ENCODE measurements at places on chromosomes 7 and 10.

DNA sequence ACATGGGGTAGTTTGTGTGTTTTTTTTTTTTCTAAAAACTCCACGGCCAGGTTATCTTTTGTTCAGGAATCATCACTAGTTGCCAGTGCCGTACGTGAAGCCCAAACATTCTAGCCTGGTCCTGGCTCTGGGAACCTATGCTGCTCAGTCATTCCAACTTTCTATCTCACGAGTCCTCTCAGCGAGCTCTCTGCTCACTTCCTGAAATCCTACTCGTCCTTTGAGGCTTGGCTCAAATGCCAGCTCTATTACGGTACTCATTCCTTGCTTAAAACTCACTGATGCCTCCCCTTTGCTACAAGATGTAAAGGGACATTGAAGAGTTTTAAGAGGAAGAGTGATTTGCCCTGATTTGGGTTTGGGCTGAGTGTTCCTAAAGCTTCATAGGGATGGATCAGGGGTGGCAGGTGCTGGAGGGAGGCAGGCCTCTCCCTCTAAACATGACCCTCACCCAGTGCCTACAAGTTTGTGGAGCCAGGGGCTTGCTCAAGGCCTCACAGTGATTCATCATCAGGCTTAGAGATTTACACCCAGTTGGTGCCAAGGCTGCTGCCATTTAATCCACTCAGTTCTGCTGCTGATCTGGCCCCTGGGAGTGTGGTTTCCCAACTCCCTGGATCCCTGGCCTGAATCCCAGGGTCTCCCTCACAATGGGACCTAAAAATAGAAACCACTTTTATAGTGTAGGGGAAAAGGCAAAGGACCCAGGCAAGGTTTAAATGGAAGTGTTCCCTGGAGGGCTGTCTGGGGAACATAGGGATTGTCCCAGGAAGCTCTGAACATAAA lies 46.1 kb upstream of the R3HCC1L start:
- DNase-seq = no peak

- peak; percentile 27 for DNase-seq
Observed at GRCh38 chr7:95794917-95795515, 22.7 kb downstream of the DYNC1I1 start.

DNA sequence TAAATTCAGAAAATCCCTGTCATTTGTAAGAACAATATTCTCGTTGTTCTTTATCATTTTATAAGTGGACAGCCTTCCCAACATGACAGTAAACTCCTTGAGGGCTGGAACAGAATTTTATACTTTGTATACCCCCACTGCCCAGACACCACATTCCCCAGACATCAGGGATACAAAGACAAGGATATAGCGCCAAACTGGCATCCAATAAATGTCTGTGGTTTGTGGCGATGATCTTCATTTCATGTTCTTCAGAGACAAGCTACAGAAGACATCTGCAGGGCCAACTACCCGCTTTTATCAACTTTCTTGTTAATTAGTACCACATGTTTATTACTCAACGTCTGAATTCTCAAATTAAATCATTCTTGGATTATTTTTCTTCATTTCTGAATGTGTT lies 155.9 kb downstream of the ATE1 start:
- DNase-seq = no peak

- DNase-seq = no peak
Observed at GRCh38 chr10:72539137-72539536, 86.7 kb downstream of the MICU1 start.

GRCh38 chr10:3104251-3104918 lies 37.0 kb downstream of the PFKP start:
- no peak for DNase-seq

GRCh38 chr10:16527452-16527851 lies 5.8 kb upstream of the C1QL3 start:
- DNase-seq = no peak

DNA sequence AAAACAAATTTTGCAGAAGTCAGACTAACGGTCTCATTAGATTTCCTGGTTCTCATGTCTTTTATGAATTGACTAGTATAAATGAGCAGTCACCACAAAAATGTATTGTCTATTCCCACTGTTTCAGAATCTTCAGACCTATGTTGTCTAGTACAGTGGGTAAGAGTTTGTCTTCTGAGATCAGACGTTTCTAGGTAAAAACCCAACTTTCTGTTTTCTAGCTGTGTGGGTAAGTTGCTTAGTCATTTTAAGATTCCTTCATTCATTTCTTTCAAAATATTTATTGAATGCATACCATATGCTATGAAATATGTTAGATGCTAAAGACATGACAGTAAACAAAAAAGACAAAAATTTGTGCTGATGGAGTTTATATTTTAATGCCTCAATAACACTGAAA lies 156.3 kb downstream of the POLR1F start:
- no peak for DNase-seq

DNA sequence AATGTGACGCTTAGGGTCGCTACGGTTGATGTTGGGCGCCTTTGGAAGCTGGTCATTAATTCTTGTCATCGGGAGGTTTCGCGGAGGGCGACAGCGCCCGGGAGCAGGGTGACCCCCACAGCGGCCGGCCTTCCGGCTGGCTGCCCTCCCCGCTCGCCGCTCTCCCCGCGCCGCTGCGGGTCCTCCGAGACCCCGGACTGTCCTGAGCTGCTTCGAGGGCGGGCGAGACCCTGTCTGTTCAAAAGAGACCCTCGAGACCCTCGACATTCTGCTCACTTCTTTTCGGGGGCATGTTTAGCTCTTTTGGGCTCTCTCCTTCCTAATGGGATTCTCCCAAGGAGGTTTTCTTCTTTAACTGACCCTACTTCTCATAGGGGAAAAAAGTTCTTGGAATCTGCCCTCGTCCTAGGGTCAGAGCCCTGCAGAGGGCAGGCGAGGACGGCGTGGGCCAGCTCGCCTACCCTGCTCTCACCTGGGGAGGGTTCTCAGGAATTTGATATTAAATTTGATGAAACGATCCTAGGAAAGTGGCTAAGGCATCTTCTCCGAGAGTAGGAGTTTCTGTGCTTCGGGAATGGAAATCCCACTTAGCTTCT lies 257.0 kb downstream of the OTUD1 start:
- no peak for DNase-seq

GRCh38 chr7:92761391-92762097 lies 74.8 kb downstream of the CDK6 start:
- DNase-seq = no peak

DNA sequence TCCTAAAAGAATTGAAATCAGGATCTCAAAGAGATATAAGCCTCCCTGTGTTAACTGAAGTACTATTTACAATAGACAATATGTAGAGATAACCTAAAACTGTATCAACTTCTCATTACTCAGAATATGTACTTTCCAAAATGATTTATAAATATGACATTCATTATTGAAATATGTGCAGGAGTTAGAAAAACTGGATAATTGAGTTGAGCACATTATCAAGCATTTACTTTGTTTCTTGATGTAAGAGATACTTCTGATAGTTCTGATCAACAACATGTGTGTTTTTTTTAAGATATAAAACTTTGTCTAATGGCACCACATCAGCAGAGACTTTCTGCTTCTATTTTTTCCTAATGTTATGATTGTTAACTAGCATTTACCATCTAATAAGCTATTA lies 38.2 kb downstream of the HYAL4 start:
- DNase-seq = no peak

GRCh38 chr7:82778021-82778420 lies 334.4 kb upstream of the CACNA2D1 start:
- no peak for DNase-seq
